ENCODE measurements at places on chromosomes 7 and 10. TPM values are rescaled to one million over a fixed set of nuclear protein-coding genes. Genes with fewer than 3 reads are reported as not detected.

DNA sequence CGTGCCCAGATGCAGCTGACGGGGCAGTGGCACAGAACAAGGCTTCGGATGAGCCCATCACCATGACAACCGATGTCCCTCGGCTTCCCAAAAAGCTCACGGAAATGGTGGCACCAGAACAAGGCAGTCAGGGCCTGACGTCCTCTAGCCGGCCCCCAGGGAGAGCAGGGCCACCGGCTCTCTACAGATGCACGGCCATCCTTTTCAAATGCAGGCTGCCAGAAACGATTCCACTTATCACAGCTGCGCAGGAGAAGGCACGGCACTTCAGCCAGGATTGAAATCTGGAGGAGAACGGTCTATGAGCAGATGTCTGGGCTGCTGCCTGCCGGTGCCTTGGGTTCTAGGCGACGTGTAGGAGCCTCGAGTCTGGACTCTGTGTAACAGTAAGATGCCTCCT, 223.8 kb downstream of the ZMYND11 start:
- no peak overlapping the region for H3K4me3 ChIP-seq
- DNase-seq, result no peak
- H3K36me3 ChIP-seq, result no peaks in the 10 kb centered on the region
- peaks cover 2% of the 10 kb centered on the region for H3K4me1 ChIP-seq
- no peaks in the 10 kb centered on the region for H3K27me3 ChIP-seq
- H3K27ac ChIP-seq, result no peak overlapping the region

DNA sequence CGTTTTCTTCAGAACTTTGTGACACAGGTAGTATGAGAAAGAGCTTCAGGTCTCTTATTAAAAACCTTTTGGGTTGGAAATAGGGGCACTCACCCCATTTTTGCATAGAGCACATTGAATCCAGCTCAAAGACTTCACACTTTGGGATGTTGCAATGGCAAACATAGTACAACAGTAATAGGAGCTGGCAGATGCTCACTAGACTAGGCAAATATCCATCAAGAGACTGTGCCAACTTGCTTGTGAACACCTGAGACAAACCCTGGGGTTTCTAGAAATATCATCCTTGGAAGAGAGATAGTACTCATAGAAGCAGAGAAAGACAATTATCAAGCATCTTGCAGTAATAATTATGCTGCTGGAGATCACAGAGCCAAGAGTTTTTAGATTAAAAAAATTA, 280.0 kb downstream of the CACNA2D1 start:
- no peak overlapping the region for H3K4me3 ChIP-seq
- no peaks in the 10 kb centered on the region for H3K36me3 ChIP-seq
- no peak for DNase-seq
- no peak overlapping the region for H3K27ac ChIP-seq
- no peaks in the 10 kb centered on the region for H3K27me3 ChIP-seq

The NOC3L gene
- total RNA-seq, result 31.4 TPM

GRCh38 chr7:5337047-5337446, 54.3 kb downstream of the SLC29A4 start:
- H3K36me3 ChIP-seq, result peaks cover 70% of the 10 kb centered on the region
- peaks cover 11% of the 10 kb centered on the region for H3K4me1 ChIP-seq
- no peak overlapping the region for H3K27ac ChIP-seq

The CALD1 gene
- not detected for total RNA-seq

DNA sequence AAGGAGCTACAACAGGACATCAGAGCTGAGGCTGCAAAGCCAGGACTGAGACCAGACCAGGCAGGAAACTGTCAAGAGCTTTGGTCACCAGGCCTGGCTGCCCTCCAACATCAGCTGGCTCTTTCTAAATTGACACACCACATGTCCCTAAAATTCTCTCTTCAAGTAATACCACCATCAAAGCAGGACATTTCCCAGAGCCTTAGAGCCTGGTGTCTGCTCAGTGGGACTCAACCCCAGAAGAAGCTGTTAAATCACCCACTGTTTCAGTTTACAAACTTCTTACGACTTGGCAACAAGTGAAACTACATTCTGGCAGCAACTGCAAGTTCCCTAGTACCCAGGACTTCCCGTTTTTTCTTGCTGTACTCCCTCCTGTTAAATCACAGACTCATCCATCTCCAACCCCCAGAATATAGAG, 3.8 kb upstream of the IL6 start:
- H3K4me1 ChIP-seq, result peaks cover 28% of the 10 kb centered on the region
- DNase-seq, result no peak
- H3K36me3 ChIP-seq, result no peaks in the 10 kb centered on the region
- H3K27me3 ChIP-seq, result peaks cover 77% of the 10 kb centered on the region

DNA sequence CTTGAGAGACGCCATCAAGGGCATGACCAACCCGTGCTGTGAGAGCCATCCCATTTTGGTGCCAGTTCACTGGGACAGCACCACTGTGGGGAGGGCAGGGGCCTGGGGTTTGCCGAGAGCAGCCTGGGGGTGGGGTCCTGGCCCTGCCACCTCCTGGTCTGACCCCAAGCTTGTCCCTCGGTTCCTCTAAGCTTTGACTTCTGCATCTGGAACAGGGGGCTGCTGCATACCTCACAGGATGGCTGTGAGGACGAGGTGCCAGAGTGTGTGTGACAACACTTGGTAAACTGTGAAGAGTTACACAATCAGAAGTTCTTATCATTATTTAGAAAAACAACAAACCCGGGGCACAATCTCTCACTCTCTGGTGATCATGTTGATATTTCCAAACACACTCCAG, 89.9 kb downstream of the CRTAC1 start:
- no peak overlapping the region for H3K4me3 ChIP-seq
- H3K27ac ChIP-seq, result no peak overlapping the region
- peaks cover 1% of the 10 kb centered on the region for H3K36me3 ChIP-seq
- no peaks in the 10 kb centered on the region for H3K4me1 ChIP-seq

The PPP2R2D gene
- 36.0 TPM for total RNA-seq

The AKR1E2 gene
- total RNA-seq, result 3.1 TPM

DNA sequence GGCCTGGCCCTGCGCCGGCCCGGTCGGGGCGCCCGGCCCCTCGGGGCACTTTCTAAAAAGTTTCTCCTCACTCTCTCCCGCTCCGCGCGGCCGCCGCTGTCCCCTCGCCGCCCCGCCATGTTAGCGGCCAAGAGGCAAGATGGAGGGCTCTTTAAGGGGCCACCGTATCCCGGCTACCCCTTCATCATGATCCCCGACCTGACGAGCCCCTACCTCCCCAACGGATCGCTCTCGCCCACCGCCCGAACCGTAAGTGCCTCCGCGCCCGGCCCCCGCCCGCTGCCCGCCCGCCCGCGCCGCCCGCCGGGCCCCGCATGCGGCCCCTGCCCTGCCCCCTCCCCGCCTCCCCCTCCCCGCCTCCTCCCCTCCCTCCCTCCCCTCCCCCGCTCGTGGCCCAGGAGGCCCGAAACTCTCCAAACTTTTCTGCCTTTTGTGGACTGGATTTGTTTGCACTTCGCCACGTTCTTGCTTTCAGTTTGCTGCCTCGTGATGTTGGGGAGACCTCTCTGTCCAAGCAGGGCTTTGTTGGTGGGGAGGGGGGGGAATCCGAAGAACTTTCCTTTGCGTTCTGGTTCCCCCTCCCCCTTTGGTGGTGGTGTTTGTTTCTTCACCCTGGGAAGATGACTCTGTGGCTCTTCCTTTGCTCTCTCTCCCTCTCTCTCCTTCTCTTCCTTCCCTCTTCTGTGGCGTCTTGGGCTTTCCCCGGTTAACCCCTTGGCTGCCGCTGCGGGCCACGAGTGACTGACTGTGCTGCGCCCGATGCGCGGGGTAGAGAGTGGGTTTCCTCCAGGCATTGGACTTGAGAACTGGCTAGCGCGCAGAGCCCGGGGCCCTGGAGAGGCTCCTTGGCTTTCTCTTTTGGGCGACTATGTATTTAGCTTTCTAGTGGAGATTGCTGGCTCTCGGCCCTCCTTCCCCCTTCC, 1.6 kb downstream of the TCF7L2 start:
- peak overlapping the region; percentile 81 for H3K4me3 ChIP-seq
- peak overlapping the region; percentile 63 for H3K27ac ChIP-seq
- peaks cover 15% of the 10 kb centered on the region for H3K4me1 ChIP-seq
- H3K36me3 ChIP-seq, result no peaks in the 10 kb centered on the region

DNA sequence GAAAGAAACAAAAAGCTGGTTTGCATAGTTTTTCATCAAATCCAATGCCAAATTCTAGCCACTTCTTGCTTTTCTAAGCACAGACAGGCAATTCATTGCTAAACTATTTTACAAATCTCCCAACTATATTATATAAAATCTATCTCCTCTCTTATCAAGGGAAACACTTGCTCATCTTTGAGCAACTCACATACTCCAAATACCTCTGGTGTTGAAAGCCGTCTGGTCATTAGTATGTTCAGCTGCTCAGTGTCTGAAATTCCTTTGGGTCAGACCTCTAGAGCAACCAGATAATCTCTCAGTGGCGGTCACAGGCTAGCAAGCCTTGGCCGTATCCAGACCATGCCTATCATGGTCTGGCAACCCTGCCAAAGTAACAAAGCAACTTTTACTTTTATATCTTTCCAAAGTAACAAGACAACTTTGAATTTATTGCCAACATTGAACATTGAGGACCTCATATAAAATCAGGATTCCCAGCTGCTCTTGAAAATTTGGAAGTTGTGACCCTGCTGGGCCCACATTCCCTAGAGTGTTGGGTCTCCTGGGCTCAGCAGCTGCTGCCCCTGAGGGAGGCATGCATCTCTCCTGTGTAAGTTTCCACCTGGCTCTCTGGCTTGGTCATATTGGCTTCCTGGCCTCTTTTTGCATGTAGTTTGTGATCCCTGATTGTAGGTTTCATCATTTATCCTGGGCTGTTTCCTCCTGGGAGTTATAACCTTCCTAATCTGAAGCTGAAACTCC, 56.8 kb upstream of the LANCL2 start:
- peak overlapping the region; percentile 84 for H3K27ac ChIP-seq
- no peak for DNase-seq
- peaks cover 48% of the 10 kb centered on the region for H3K4me1 ChIP-seq
- H3K27me3 ChIP-seq, result peaks cover 75% of the 10 kb centered on the region
- peaks cover 23% of the 10 kb centered on the region for H3K36me3 ChIP-seq

- H3K4me3 ChIP-seq, result no peak overlapping the region
- no peak for DNase-seq
- H3K27ac ChIP-seq, result no peak overlapping the region
- H3K27me3 ChIP-seq, result no peaks in the 10 kb centered on the region
- H3K4me1 ChIP-seq, result no peaks in the 10 kb centered on the region
Observed at GRCh38 chr7:122046402-122046801, 97.6 kb downstream of the AASS start.

The ITIH5 gene
- not detected for total RNA-seq

The FRMD4A gene
- total RNA-seq, result 0.09 TPM

The TMEM130 gene
- not detected for total RNA-seq

DNA sequence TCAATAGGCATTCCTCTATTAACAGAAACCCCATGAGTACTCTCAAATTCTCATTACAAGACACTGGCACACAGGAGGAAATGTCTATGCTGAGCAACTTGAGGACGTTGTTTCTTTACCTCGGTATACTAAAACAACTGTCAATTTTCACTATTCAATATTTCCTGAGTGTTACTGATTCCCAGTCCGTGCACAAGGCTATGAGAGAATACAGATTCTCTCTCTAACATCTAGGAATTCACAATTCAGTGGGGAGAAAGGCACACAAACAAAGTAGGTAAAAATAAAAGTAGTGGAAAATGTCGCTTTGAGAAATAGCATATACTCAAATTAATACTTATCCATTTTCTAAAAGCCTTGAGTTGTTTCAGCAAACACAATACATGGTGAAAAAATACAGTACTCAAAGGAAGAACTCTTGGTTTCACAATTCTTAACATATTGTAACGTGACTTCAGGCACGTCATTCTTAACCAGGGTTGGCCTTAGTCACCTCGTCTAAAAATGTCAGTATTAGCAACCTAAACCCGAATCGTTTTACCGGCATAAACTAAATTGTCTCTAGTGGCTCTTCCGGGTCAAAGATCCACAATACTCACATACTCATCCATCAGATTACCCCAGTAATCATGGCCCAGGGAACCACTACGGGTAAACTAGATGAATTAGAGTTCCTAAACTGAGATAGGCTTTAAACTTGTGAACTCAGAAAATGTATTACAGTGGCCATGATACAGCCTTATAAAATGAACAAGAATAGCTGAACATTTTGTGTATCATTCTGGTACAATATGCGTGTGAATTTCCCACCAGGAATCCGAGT, 1.5 kb downstream of the IPMK start:
- DNase-seq, result peak; percentile 57
- H3K4me3 ChIP-seq, result peak overlapping the region; percentile 91
- H3K36me3 ChIP-seq, result peaks cover 5% of the 10 kb centered on the region
- H3K27ac ChIP-seq, result peak overlapping the region; percentile 92

DNA sequence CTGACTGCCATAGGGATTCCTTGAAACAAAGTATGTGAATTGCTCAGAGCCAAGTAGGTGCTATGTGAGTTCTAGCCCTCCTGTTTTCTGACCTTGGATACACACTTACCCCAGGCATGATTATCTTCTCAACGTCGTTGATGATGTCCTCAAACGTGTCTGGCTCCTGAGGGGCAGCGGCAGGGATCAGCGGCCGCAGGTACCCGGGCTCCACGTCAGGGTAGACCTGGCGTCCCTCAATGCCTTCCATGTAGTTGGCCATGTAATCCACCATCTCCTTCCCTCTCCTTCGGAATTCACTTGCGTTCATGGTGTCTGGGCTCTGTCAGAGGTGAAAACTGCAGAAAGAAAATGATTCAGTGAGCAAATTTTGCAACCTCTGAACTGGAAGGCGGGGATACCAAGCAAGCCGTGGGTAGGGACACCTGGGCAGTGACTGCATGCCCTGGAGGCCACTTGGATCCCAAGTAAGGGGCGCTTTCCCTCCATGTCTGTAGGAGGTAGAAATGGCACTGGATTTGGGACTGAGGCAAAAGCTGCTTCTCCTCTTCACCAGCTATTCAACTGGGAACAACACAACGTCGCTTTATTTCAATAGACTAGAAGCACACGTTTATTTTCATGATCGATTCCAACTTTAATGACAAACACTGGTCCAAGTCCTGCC, 21.3 kb downstream of the DDC start:
- H3K4me3 ChIP-seq, result no peak overlapping the region
- H3K4me1 ChIP-seq, result peaks cover 4% of the 10 kb centered on the region
- H3K36me3 ChIP-seq, result no peaks in the 10 kb centered on the region
- no peak overlapping the region for H3K27ac ChIP-seq

The ZNF503 gene
- 0.35 TPM for total RNA-seq

- peaks cover 7% of the 10 kb centered on the region for H3K36me3 ChIP-seq
- peaks cover 13% of the 10 kb centered on the region for H3K27me3 ChIP-seq
- no peak for DNase-seq
- H3K27ac ChIP-seq, result no peak overlapping the region
Observed at GRCh38 chr10:127863231-127863825, 29.4 kb downstream of the CLRN3 start.
